Stimulated activated CD4-positive, alpha-beta T cell treated with anti-CD3 and anti-CD28 coated beads, TNF-alpha, amount 100 ng/mL, for 48 hours (primary cell): ENCODE measurements at places on chromosomes 4 and X.

DNA sequence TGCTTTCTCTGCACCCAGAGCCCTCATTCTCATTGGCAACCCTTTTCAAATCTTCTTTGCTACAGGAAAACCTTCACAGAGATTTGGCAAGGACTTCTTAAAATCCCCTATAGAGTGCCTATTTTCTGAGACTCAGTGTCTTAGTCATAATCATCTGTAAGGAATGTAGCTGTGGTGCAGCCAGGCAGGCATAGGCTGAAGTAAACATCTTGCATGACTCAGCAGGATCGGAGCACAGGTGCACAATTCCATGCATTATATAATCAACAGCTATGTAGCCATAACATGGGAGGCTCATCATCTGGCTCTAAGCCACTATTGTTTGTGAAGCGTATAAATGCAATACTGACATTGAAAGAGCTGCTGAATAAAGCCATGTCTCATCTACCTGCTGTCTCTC lies 368.8 kb downstream of the MAGEE1 start:
- no peak for DNase-seq

- no peak for DNase-seq
Observed at GRCh38 chr4:24413311-24413784, 171.0 kb downstream of the DHX15 start.

GRCh38 chrX:114472788-114473187 lies 111.1 kb upstream of the HTR2C start:
- no peak for DNase-seq

DNA sequence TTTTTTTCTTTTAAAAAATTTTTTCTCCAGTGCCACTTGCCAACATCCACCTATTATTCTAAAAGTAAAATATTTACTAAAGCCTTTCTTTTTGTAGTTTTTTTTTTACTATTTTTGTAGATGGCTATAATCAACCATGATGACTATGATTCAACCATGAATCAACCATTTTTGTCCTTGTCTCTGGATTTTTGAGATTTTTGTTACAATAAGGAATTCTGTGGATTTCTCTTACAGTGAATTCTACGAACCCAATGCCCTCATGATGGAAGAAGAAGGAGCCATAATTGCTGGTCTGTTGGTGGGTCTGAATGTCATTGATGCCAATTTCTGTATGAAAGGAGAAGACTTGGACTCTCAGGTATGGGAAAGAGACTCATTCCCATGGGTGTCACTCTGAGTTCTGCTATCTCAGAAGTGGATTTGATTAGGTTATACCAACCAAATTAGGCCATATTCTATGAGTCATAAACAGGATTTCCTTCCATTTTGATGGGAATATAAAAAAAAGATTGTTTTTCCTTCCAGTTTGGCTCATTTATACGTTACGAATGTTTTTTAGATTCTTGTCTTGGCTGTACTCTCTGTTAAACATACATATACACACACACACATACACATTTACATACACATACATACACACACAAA lies 46.7 kb downstream of the RUFY3 start:
- DNase-seq, result no peak

DNA sequence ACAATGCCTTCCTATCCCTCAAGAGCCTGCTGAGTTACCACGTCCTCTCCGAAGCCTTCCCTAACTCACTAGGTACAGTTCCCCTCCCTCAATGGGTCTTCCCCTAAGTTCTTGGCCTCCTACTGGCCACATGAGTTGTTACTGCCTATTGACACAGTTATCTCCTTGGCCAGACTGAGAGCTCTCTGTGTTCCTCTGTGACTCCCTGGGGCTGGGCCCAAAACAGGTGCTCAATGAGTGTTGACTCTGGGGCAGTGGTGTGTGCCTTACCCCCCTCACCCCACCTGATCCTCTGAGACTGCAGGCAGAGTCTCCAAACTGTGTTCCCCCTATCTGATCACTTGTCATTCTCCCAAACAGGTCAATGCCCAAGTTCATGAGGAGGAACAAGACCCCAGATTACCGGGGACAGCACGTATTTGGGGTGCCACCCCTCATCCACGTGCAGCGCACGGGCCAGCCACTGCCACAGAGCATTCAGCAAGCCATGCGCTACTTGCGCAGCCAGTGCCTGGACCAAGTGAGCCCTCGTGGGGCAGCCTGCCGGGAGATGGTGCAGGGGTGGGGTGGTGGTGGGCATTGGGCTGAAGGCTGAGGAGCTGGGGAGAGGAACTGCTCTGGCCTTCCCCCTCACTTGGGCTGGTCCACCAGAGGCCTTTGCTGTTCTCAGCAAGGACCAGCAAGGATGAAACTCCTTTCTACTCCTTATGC lies 72.6 kb downstream of the STARD8 start:
- DNase-seq, result no peak

DNA sequence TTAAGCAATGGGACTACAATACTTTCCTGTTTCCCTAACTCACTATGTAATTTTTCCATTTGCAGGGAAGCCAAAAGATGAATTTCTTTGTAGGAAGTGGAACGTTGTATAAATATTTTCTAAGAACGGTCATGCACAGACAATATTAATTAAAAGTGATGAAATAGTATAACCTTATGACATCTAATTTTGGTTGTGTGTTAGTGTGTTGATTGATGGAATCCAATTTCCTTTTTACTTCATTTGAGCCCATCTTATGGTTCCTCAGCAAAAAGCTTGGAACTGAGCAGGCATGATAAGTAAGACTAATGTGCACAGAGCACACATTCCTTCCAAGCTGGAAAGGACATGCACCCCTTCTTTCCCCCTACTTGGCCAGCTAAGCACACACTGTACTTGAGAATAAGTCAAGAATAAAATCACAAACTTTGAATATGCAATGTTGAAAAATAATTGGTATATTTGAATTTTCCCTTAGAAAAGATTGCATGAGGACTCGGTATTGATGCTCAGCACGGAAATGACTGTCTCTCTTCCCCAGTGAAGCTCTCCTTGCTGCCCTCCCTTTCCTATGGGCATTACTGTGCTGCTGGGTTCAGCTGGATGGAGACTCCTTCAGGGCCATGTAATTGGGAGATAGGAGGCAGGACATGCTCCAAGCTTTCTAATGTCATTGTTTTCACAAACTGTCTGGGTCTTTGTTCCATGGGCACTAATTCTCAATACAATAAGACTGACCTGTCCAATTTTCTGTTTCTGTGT lies 19.2 kb upstream of the PDLIM3 start:
- no peak for DNase-seq

GRCh38 chr4:16123356-16124084 lies 39.7 kb upstream of the PROM1 start:
- DNase-seq, result no peak

DNA sequence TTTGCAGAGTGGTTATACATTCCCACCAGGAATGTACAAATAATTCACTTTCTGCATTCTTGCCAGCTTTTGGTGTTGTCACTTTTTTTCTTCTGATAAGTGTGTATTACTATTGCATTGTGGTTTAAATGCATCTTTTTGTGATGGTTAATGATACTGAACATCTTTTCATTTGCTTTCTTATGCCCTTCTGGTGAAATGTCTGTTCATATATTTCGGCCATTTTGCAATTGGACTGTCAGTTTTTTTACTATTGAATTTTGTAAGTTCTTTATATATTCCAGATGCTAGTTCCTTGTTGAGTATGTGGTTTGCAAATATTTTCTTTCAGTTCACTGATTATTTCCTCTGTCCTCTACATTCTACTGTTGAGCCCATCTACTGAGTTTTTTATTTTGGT lies 19.4 kb upstream of the BMP2K start:
- no peak for DNase-seq

- no peak for DNase-seq
Observed at GRCh38 chr4:141810712-141811375, 174.5 kb downstream of the IL15 start.

DNA sequence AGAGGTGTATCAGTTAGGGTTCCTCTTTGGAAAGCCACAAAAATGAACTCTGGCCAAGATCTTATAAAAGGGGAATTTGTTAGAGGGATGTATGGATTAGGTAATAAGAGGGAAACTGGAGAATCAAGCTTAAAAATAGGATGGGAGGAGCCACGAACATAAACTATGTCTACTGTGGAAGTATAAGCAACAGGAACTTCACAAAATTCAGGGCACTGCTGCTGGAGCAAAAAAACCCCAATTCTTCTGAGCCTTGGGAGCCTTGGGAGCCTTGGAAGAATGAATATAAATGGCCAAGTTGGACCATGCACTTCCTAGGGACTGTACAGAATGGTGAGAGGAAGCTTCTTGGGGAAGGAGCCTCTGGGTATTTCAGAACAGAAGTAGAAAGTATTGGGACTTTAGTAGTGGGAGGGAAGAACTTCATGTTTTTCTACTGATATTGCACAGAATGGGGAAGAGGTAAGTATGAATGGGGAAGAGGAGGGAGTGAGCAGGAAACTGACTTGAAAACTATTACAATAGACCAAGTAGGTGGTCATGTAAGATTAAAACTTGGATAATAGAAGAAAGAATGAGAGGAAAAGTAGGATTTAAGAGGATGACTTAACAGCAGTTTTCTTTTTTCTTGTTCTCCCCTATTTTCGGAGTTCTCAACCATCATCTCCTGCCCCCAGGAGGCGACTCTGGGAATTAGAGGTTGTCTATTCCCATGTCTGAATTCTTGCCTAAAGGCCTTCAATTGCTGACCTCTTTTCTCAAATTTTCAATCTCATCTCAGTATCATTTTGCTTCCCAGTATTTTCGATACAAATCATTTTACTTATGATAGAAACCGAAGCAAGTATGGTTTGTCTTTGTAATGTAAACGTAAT lies 44.4 kb upstream of the TAPT1 start:
- no peak for DNase-seq

DNA sequence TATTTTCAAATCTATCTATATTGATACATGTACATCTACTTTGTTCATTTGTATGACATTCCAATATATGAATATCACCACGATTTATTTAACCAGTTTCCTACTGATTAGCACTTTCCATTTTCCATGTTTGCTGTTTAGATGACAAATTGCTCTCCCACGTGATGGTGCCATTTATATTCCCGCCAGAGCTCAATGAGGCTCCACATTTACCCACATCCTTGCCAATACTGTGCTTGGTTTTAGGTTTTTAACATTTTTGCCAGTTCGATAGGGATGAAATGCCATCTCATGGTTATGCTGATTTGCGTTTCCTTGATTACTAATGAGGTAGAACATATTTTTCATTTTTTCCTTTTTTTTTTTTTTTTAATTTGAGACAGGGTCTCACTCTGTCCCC lies 86.7 kb upstream of the TRIM2 start:
- no peak for DNase-seq

DNA sequence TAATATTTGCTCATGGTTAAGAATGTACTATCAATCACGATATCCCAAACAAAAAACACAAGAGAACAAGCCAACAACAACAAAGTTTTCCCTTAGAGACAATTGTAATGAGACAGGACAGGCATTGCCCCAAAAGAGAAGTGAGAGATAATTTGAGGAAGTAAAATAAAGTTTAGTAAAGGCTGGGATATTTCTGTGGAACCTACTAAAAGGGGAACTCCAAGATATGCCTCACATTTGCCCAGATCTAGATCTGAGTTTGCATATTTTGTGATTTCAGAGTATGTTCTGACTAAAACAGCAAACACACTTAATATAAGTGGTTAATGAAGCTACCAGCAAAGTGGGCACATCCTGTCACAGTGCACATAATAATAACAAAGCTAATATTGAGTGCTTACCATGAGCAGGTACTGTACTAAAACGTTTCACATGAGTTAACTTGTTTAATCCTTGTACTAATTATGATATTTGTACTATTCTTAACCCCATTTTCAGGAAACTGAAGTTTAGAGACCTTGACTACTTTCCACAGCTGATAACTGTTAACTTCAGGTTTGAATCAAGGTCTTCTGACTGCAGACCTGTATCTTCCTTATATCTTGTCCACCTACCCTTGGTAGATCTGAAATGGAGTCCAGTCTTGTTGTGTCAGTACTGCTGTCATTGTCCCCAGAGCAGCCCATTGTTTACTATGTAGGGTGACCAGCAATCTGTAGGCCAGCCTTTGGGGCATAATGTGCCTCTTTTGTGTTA lies 26.0 kb upstream of the BMP2K start:
- DNase-seq, result no peak

- DNase-seq, result peak; percentile 14
Observed at GRCh38 chr4:167622481-167623240, 388.4 kb upstream of the SPOCK3 start.

DNA sequence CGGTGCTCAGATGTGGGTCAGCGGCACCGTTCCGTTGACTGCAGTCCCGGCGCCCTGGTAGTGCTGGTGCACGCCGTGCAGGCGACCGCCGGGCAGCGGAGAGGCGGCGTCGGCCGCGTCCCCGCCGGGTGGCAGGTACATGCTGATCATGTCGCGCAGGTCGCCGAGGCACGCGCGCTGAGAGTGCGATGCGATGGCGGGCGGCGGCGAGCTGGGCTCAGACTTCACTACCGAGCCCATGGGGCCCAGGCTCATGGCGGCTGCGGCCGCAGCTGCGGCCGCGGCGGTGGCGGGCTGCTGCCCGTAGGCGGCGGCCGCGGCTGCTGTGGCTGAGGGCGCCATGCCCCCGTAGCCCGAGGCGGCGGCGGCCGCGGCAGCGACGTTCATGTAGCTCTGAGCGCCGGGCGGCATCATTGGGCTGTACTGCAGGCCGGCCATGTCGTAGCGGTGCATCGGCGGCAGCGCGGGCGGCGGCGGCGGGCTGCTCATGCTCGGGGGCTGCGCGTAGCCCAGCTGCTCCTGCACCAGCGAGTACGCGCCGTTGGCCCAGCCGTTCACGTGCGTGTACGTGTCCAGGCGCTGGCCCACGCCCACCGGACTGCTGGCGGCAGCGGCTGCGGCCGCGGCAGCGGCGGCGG lies 1.0 kb downstream of the SOX3 start:
- no peak for DNase-seq

- no peak for DNase-seq
Observed at GRCh38 chr4:145131848-145132247, 33.7 kb downstream of the ABCE1 start.

DNA sequence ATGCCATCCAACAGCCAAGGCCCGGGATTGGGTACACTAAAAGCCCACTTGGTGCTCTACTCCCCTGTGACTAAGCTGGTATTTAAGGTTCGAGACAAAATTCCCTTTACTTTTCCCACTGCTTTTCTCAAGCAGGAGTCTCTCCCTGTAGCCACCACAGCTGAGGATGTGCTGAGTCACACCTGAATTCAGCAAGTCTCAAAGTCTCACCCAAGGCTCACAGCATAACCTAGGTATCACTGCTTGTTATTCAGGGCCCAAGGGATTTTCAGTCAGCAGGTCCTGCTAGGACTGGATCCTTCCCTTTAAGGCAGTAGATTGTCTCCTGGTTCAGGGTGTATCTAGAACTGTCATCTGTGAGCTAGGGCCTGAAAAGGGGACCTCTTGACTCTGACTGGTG lies 39.2 kb downstream of the FMR1NB start:
- no peak for DNase-seq
